ENCODE measurements at places on chromosomes 3 and 15. TPM values are rescaled to one million over a fixed set of nuclear protein-coding genes. Genes with fewer than 3 reads are reported as not detected.

Gene EOGT
- 31.7 TPM for total RNA-seq

Gene REC114
- not detected for total RNA-seq

Gene TMEM266
- not detected for total RNA-seq

Gene PRSS50
- total RNA-seq: not detected

Gene GOLGA6A
- 0.25 TPM for total RNA-seq

Gene GASK1A
- total RNA-seq: 10.6 TPM

- no peak overlapping the region for H3K27ac ChIP-seq
- H3K4me1 ChIP-seq: no peaks in the 10 kb centered on the region
- H3K4me3 ChIP-seq: no peak overlapping the region
- no peaks in the 10 kb centered on the region for H3K27me3 ChIP-seq
These were observed 27.8 kb downstream of the GAP43 start for GRCh38 chr3:115651087-115651486.
